AG04450 (cell line): ENCODE measurements at places on chromosomes 7 and 10.

DNA sequence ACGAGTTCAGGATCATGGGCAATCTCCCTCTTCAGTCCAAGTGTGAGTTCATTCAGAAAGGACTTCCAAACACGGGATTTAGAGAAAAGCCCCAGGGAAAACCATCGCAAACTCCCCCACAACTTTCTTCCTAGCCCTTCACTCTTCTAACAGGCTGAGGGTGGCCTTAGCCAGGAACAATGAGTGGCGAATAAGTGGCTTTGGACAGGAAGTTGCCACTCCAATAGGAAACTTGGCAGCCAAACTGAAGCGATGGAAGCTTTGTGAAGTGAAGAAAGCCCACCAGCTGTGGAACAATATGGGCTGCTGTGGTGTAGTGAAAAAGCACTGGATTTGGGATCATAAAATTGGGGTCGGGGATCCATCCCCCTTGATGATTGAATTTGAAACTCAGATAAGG, 193.2 kb downstream of the TEX36 start:
- DNase-seq: no peak

DNA sequence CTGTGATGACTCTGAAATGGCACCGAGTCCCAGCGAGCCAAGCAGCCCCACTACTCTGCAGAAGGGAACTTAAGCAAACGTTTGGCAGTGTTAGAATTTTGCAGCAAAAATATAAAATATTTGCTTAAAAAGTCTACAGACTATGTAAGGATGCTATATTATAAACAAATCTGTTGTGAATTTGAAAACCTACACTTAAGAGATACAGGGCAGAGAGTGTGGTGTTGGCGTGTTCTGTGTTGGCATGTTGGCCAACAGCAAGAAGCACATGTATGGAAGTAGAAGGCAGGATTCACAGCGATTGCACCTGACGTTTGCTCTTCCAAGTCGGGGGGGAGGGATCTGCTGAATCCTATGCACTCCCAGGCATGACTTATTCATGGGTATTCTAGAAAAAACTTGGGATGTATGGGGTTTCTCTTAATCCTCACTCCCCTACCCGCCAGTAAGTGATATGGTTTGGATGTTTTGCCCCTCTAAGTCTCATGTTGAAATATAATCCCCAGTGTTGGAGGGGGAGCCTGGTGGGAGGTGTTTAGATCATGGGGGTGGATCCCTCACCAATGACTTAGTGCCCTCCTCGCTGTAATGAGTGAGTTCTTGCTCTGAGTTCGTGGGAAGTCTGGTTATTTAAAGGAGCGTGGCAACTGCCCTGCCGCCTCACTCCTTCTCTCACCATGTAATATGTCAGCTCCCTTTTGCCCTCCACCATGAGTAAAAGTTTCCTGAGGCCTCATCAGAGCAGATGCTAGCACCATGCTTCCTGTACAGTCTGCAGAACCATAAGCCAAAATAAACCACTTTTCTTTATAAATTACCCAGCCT, 62.1 kb downstream of the PKD1L1 start:
- DNase-seq: no peak

DNA sequence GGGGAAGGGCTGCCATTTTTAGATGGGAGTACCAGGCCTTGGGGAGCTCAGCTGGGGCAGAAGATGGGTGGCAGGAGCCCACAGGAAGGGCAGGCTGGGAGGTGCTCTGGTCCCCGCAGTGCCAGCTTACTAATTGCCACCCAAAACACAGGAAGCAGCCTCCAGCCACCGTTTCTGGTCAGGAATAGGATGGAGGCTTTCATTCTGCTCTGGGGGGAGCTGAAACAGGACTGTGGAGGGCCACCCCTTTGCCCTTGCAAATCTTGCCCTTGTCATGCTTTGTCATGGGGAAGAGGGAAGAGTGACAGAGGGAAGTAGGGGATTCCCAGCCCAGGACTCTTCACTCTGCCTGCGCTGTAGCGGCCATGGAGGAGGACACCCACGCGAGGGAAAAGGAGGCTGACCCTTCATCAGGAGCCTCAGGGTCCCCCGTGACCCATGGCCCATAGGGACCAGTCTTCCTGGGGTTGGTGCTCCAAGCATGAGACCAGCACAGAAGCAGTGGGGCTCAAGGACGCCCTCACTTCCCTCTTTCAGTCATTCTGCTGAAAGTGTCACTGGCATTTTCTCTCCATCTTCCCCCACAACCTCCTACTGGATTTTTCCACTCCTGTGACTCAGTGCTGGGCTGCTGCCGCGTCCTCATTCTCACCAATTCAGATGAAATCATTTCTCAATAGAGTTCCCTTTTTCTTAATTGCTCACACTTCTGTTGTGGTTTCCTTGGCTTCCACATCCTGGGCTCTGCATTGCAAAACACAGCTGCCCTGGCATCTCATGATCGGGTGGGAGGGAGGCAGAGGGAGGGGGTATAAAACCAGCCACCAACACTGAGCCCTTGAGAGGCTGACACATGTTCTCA, 61.9 kb downstream of the MKI67 start:
- no peak for DNase-seq

- DNase-seq: peak; percentile 27
These were observed 85.7 kb downstream of the GLI3 start for GRCh38 chr7:42151309-42151708.

- no peak for DNase-seq
These were observed 14.9 kb upstream of the SRGN start for GRCh38 chr10:69073026-69073425.

DNA sequence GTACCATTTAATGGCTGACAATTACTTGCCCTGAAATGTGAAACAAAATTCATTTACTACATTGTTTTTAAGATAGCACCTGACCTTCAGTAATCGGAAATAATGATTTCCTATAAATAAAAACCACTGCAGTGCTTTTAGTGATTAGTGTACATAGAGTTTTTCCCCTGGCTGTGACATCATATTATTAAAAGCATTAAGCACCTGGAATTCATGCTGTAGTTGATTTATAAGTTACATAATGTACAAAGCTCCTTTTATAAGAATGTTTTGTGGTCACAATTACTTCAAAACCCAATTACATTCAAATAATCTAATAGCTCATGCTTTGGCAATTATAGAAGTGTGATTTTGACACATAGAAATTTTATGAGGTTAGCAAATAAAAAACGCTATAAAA, 44.3 kb upstream of the EIF4H start:
- DNase-seq: no peak

DNA sequence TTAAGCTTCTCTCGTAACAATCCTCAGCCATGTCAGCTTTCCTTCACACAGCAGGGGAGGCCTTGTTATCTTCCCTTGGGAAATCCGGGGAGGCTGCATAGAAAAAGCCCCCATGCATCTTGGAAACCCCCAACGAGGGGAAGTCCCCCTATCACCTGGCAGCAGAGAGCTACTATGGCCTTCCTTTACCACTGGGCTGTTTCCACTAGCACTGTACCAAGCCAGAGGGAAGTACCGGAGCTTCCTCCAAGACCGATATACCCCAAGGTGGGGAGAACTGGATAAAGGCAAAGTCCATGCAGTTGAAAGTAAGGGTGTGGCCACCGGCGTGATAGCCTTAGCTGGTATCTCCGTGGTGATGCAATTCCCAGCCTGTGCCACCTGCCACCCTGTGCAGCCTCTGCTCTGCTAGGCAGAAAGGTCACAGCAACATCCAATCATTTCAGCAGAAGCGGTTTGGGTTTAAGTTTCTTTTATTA, 4.4 kb upstream of the CLIP2 start:
- DNase-seq: no peak

- DNase-seq: no peak
These were observed 113.9 kb downstream of the DIP2C start for GRCh38 chr10:575402-576129.

DNA sequence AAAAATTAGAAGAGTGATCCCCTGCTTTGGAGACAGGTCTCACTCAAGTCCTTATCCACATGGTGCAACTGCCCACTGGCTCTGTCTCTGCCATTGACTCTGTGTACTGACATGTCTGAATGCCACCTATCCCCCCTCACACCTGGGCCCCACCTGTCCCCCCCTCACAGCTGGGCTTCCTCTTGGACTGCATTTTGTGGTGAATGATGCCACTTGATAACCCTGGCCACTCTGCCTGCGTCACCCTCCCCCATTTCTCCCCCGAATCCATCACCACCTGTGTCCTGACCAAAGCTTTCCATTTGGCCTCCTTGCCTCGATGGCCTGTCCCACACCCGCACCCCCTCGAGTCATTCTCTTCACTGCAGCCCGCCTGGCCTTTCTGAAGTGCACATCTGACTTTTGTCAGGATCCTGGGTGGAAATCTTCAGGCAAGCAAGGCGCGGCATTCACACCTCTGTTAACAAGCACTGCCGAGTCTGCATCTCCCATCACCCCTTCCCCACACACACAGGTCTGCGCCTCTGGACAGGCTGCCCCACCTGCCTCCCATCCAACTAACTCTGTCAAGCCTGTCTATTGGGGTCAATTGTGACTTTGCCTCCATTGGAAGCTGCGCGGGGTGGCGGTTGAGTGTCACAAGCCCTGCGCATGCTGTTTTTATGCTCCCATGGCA, 175.3 kb upstream of the KLF14 start:
- no peak for DNase-seq

DNA sequence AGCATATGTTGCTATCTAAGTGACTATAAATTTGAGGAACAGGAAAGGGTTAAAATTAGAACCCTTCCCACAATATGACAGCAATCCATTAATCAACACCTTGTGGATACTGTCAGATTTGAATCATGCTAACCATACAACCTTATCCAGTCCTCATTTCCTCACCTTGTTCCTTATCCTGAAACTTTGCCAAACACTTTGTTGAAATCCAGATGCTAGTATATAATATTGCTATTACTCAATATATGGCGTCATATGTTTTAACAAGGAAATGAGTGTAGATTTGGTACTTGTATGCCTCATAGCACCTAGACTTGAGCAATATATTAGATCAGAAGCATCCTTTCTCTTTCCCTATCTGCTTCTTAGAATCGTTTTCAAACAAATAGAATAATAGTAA, 66.3 kb upstream of the SLC25A13 start:
- DNase-seq: peak; percentile 20

- no peak for DNase-seq
These were observed at the start of gene CHST3 for GRCh38 chr10:71964098-71964742. Gene CHST3 (plus strand): TSS chr10:71964395. CDS start chr10:72005843, 41,448 bp downstream.

GRCh38 chr10:121627876-121628581, 29.8 kb upstream of the FGFR2 start:
- no peak for DNase-seq
